Nephron progenitor cell (in vitro differentiated cells): ENCODE measurements at places on chromosomes 4 and X.

- no peak for DNase-seq
Measured at GRCh38 chrX:40960041-40960440, 125.2 kb upstream of the USP9X start.

DNA sequence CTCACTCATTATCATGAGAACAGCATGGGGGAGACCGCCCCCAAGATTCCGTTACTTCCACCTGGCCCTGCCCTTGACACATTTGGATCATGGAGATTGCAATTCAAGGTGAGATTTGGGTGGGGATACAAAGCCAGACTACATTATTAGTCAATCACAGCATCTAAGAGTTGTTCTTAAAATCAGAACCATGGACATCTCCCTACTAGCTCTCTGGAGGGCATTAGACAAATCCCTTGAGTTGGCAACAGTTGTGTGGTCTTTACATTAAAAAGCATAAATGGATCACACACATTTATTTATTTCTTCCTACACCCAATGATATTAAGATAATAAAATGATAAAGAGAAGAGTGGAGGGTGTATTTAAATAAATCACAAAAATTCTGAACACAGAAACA is 262.8 kb upstream of the VCX start:
- no peak for DNase-seq

DNA sequence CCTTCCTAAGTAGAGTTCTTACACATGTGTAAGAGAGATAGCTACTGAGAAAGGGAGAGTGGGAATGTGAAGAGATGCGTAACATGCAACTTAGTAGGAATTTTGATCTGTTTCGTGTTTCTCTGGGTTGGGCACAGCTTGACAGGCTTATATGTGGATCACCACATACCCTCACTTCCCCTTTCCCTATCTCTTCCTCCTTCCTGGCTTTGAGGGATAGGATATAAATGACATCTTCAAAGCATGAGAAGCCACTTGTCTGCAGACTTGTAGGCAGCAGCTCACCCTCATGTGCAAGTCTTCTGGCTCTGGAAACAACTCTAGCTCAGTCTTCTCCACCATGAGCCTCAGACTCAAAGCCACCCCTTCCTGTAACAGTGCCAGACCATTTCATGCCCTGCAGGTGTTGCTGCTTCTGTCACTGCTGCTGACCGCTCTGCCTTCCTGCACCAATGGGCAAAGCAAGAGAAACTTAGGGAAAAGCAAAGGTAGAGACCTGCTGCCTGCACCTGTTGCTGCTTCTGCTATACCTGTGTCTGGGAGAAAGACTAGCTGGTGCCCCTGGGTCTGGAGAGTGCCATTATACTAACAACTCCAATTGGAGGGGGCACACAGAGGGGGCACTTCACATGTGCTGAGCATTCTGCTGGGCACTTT is 5.4 kb upstream of the PF4V1 start:
- no peak for DNase-seq

- DNase-seq: no peak
Measured at GRCh38 chrX:109776432-109776831, 43.4 kb upstream of the ACSL4 start.

DNA sequence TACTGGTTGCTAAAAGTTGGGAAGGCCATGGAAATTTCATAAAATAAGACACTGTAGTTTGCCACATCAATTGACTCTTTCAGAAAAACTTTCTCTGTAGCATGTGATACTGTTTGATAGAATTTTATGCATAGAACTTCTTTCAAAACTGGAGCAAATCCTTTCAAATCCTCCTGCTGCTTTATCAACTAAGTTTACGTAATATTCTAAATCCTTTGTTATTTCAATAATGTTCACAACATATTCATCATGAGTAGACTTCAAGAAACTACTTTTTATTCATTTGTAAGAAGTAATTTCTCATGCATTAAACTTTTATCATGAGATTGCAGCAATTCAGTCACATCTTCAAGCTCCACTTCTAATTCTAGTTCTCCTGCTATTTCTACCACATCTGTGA is 199.3 kb downstream of the PCDH18 start:
- no peak for DNase-seq

- no peak for DNase-seq
Measured at GRCh38 chr4:182564724-182565369, 321.6 kb downstream of the TENM3 start.

GRCh38 chr4:41750626-41751448 is 2.3 kb upstream of the PHOX2B start:
- peak; percentile 45 for DNase-seq

GRCh38 chrX:19177721-19178120 is 55.5 kb upstream of the ADGRG2 start:
- no peak for DNase-seq

GRCh38 chr4:188993871-188994270 is 854.6 kb downstream of the TRIML1 start:
- DNase-seq: no peak
